ENCODE measurements at places on chromosomes 16 and 17. TPM values are rescaled to one million over a fixed set of nuclear protein-coding genes. Genes with fewer than 3 reads are reported as not detected.

The CA5A gene
- not detected for total RNA-seq

The C16orf86 gene
- total RNA-seq: 7.6 TPM

The TPPP3 gene
- 0.28 TPM for total RNA-seq

The GP1BA gene
- not detected for total RNA-seq

The GALK1 gene
- 49.1 TPM for total RNA-seq

The CBX2 gene
- total RNA-seq: 1.3 TPM

The KRTAP2-2 gene
- not detected for total RNA-seq

The TNK1 gene
- total RNA-seq: under 0.01 TPM

The DPEP1 gene
- total RNA-seq: 0.56 TPM

The ABCC12 gene
- total RNA-seq: 0.19 TPM

The DNAH2 gene
- total RNA-seq: 0.56 TPM

The SMPD3 gene
- 0.19 TPM for total RNA-seq

The TMEM114 gene
- not detected for total RNA-seq

The ASPSCR1 gene
- 19.6 TPM for total RNA-seq

The SOX15 gene
- 0.28 TPM for total RNA-seq

The ANKRD40CL gene
- 0.28 TPM for total RNA-seq

The TNFRSF17 gene
- not detected for total RNA-seq

The HOXB8 gene
- under 0.01 TPM for total RNA-seq

The CORO7 gene
- 7.9 TPM for total RNA-seq

The CDH13 gene
- 141 TPM for total RNA-seq

The ADGRG3 gene
- not detected for total RNA-seq

The RAPGEFL1 gene
- 0.85 TPM for total RNA-seq

The SLC6A4 gene
- total RNA-seq: 0.77 TPM

The KLHL10 gene
- total RNA-seq: under 0.01 TPM

The IL32 gene
- 7.1 TPM for total RNA-seq

The DNAI2 gene
- total RNA-seq: not detected

The TMIGD1 gene
- not detected for total RNA-seq

The TAC4 gene
- not detected for total RNA-seq

The ZNF821 gene
- total RNA-seq: 3.4 TPM

The VPS35 gene
- total RNA-seq: 144 TPM

The HSD11B2 gene
- not detected for total RNA-seq

The CCL16 gene
- total RNA-seq: not detected

The LPO gene
- total RNA-seq: not detected

The LIMD2 gene
- total RNA-seq: 6.2 TPM

The PABPN1L gene
- not detected for total RNA-seq

The GAST gene
- total RNA-seq: not detected

The LAT gene
- total RNA-seq: 0.28 TPM

The C17orf100 gene
- 0.38 TPM for total RNA-seq

The KRTAP9-3 gene
- not detected for total RNA-seq

The ACE gene
- 1.2 TPM for total RNA-seq

The KRT27 gene
- not detected for total RNA-seq

The MYCBPAP gene
- total RNA-seq: 2.3 TPM

The KRT25 gene
- not detected for total RNA-seq

The MAP3K14 gene
- 1.7 TPM for total RNA-seq

The EVI2B gene
- under 0.01 TPM for total RNA-seq

The SLC35G6 gene
- total RNA-seq: not detected

The NUDT21 gene
- 92.6 TPM for total RNA-seq

The RAMP2 gene
- total RNA-seq: 0.58 TPM

The ST6GALNAC2 gene
- 0.96 TPM for total RNA-seq

The CCL8 gene
- not detected for total RNA-seq

The CALB2 gene
- total RNA-seq: 1.7 TPM

The NPTX1 gene
- 5.6 TPM for total RNA-seq

The CD300E gene
- not detected for total RNA-seq

Measured in regular cardiac myocyte (primary cell).